ENCODE measurements at places on chromosomes 16 and 17.

DNA sequence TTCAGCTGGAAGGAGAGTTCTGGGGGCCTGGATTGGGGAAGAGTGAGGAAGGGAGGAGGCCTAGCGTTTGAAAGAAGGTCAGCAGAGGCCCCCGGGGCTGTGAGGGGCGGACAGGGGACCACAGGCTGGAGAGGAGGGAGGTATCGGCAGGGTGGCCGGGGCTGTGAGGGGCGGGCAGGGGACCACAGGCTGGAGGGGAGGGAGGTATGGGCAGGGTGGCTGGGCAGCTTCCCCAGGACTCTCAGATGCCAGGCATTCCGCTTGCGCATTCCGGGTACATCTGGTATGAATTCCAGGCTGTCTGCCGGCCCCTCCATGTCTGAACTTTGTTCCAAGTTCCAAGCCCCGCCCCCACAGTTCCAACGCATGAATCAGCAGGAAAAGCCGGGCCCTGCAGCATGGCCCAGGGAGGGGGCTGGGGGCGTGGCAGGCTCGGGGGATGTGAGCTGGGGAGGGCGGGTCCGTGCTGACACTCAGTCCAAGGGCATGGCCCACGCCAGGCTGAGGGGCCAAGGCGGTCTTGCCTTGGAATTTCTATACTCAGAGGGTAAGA lies 4.3 kb upstream of the TLCD2 start:
- DNase-seq = peak; percentile 14

DNA sequence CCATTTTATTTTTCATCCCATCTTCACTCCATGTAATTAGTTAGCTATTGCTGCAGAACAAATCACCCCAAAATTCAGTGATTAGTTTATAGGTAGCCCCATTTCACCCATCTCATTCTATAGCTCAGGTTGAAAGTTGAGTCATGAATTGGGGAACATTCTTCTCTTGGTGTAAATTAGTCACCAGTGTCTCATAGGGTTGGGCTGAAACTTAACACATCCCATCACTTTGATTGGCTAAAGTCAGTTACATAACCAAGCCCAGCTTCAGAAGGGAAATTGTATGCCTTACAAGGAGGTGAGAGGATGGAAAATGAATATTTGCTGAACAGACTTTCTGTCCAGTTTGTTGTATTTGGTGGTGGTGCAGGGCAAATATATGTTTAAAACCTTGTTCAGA lies 477.5 kb downstream of the WWOX start:
- no peak for DNase-seq

DNA sequence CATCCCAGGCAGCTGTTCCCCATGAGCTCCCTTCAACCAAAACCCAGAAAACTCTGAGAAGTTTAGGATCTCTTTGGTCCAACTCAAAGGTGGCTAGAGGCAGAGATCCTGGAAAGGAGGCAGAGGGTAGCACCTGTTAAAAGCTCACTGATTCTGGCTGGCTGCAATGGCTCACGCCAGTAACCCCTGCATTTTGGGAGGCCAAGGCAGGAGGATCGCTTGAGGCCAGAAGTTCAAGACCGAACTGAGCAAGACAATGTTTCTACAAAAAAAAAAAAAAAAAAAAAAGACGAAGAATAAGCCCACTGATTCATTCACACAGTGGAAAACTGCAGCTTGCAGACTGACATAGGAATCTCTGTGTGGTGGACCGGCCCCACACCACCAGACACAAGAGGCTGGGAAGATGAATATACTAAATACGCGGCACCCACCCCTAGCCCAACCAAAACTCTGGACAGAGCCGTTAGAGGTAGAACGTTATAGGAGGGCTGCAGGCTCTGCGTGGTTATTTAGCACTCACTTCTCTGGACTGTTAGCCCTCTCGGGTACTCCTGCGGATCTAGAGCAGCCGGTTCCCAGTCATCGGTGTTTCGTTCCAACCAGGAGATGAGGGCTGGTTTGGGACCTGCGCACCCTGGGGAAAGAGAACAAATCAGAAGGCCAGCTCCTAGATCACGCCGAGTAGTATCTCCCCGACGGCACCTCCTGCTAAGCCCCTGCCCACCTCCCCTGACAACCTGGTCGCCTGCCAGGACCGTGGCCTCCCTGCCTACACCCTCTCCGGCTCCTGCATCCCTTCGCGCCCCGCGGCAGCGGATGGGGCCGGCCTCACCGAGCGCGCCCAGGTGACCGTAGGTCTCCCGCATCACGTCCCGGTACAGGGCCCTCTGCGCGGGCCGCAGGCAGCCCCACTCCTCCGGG lies 925 bp downstream of the ZNF689 start:
- DNase-seq = peak; percentile 43

DNA sequence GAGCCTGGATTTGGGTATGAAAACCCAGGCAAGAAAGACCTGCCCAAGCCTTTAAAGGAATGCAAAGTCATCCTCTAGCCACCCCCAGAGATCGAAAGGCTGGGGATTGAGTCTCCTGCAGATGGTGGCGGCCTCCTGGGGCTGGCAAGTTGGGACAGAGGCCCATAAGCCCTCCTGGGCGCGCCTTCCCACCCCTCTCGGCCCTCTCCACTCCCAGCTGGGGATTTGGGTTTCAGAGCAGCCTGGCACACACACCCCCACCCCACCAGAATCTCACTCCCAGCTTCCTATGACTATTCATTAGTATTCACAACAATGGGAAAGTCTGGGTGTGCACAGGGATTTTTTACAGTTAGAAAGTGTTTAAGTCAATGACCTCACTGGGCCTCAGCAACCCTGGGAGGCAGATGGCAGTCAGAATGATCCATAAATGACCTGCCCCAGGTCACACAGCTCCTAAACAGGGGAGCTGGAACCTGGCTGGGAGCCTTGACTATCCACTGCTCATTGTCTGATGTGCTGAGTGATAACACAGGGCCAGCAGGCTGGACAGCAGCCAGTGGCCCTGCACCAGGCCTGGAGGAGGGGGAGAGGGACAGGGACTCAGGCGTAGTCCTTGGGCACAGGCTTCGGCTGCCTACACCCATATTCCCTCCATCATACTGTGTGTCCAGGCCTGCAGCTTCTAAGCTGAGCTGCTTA lies 12.1 kb downstream of the NHERF1 start:
- no peak for DNase-seq

- no peak for DNase-seq
Measured at GRCh38 chr17:78279360-78279990, 48.0 kb downstream of the TMEM235 start.

GRCh38 chr17:14033166-14033565 lies 36.1 kb upstream of the COX10 start:
- no peak for DNase-seq

DNA sequence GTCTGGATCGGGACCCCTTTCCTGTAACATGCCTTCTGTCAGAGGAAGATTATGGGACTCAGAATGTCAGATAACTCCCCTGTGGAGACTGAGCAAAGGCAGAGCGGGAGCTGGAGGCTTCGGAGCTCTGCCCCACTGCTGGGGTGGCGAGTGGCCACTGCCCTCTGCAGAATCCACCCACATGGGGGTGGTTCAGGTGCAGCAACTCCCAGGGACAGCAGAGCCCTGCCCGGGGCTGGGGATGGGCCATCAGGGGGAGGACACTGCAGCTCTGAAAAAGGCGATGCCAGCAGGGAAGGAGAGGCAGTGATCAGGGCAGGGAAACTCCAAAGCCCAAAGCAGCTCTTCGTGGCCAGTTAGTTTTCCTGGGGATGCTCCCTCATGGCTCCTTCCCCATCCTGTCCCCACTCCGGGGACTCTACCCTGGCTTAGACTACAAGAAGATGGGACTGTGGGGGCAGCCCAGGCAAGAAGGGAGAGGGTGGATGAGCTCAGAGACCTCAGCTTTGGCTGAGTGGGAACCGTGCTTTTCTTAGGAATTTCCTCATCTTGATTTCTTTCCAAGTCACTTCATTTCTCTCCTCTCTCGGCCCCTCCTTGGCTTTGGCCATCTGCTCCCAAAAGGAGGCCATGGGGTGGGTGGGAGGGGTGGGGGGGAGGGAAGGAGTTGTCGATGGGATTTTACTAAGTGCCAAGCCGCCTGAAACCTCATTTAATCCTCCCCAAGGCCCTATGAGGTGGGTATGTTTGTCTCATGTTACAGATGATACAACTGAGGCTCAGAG lies 4.0 kb downstream of the CA4 start:
- no peak for DNase-seq

DNA sequence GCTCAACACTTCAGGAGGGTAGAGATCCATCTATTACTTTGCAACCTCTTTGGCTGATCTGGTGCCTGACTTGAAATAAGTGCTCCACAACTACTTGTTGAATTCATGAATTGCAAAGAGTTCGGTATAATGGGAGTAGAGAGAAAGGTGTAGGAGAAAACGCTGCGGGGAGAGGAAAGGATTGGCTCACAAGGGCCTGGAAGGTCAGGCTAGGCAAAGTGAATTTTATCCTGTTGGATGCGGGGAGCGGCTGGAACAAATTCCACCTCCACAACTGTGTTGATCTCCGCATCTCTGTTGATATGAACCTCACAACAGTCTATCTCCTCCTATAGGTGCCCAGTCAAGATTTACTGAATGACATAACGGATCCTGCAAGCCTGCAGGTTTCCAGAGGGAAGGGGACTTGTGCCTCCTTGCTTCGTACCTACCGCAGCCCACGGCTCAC lies 684 bp downstream of the SLX4 start:
- DNase-seq = no peak

DNA sequence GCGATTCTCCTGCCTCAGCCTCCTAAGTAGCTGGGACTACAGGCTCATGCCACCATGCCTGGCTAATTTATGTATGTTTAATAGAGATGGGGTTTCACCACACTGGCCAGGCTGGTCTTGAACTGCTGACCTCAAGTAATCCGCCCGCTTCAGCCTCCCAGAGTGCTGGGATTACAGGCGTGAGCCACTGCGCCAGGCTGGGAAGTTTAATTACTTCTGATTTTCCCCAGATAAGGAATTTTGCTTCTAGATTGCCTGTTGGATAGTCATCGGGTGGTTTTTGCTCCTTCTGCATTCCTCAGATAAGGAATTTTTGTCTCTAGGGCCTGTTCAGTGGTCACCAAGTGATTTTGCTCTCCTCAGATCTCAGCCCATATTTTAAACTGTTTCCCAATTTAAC lies 112.5 kb downstream of the MAP2K4 start:
- no peak for DNase-seq

- peak; percentile 28 for DNase-seq
Measured at GRCh38 chr16:85615852-85616606, 2.9 kb downstream of the GSE1 start.

- no peak for DNase-seq
Measured at GRCh38 chr17:13562271-13562800, 39.4 kb downstream of the HS3ST3A1 start.

- peak; percentile 21 for DNase-seq
Measured at GRCh38 chr17:77164483-77165091, 23.8 kb downstream of the SEC14L1 start.

- DNase-seq = no peak
Measured at GRCh38 chr17:48577330-48577945, 712 bp downstream of the HOXB4 start.

DNA sequence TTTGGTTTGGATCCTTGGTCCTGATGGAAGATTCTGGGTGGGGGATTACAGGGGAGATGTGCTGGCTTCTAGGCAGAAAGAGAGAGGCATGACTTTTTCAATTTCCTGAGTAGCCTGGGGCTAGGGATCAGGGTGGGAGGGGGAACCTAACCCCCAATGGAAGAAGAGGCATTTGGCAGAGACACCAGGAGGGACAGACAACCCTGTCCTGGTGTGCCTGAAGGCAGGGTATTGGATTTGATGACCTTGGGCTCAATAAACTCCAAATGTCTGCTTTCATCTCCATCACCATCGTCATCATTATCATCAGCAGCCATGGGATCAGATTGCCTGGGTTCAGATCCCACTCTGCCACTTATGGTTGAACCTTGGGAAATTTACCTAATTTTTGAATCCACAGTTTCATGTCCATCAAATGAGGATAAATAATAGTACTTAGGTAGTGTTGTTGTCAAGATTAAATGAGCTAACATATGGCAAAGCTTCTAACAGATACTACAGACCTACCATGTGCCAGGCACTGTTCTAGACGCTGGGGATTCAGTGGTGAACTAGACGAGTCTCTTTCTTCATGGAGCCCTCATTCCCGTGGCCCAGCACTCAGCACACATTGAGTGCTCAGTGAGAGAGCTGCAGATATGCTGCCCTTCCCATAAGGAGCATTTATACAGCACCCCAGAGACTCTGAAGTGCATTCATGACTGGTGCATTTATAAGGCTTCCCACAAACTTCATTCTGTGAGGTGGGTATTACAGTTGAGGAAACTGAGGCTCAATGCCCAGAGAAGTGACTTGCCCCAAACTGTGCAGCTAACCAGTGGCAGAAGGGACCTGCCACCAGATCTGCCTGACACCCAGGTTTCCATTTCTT lies 26.8 kb downstream of the IGFBP4 start:
- DNase-seq = no peak

GRCh38 chr17:55134486-55135157 lies 130.1 kb upstream of the HLF start:
- DNase-seq = no peak

DNA sequence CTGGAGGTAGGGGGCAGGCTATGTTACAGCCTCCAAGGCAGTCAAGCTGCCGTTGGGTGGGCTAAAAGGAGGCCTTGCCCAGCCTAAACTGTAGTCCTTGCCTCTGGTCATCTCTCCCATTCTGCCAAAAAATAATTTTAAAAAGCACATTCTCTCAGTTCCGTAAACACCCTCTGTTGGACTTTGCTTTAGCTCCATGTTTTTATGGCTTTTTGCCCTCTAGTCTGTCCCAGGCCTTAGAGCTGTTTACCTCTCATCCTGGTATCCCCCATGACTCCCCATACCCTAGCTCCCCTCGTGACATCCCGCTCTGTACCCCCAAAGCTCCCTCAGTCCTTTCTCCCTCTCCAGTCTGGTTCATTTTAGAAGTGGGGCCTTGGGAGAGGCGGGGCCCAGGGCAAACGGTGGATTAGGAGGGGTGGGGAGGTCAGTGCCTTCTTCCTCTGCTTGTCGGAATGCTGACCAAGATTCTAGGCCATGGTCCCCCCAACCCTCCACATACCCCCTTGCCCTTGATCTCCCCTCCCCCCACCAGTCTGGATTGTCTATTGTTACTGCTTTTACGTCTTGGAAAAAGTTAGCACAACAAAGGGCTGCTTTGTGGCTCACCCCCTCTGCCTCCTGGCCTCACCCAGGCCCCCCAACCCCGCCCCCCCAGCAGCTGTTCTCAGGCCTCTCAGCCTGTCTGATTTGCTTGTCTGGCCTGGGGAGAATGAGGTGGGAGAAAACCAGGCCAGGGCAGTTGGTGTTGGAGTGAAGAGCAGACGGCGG lies 18.4 kb downstream of the GJD3 start:
- no peak for DNase-seq

DNA sequence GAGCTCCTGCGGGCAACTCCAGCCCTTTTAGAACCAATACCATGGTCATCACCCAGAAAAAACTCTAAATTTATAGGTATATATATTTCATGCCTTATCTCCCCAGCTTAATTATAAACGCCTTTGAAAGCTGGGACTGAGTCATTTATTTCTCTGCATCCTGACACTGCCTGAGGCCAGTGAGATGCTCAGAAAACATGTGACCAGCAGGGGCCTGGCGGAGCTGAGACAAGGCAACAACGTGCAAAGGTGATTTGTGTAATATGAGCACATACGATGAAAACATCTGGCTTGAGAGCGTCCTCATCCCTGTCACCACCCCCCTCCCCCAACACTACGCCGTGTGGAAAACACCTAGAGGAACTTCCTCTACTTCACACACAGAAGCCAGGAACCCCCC lies 22.7 kb downstream of the NXN start:
- no peak for DNase-seq

Data from anterior cingulate cortex (tissue), 58 donors.